ENCODE measurements at places on chromosomes 12 and 14.

GRCh38 chr14:58788655-58789503 lies 151.1 kb downstream of the DACT1 start:
- DNase-seq, result no peak

GRCh38 chr14:61621444-61621843 lies 73.9 kb upstream of the HIF1A start:
- DNase-seq, result no peak

GRCh38 chr12:110965574-110965973 lies 45.2 kb upstream of the MYL2 start:
- no peak for DNase-seq

DNA sequence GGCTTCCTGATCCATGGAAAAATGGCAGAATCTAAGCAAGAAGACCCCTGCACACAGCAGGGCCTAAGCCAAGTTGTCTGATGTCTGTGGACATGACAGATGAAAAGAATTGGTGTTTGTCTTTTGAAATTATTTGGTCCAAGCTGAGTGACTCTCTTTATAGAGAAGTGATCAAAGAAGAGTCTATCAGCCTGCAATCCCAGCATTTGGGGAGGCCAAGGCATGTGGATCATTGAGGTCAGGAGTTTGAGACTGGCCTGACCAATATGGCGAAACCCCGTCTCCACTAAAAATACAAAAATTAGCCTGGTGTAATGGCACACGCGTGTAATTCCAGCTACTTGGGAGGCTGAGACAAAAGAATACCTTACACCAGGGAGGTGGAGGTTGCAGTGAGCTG lies 64.8 kb upstream of the TUNAR start:
- no peak for DNase-seq

- DNase-seq, result no peak
These were observed 53.7 kb upstream of the INSM2 start for GRCh38 chr14:35480119-35480769.

DNA sequence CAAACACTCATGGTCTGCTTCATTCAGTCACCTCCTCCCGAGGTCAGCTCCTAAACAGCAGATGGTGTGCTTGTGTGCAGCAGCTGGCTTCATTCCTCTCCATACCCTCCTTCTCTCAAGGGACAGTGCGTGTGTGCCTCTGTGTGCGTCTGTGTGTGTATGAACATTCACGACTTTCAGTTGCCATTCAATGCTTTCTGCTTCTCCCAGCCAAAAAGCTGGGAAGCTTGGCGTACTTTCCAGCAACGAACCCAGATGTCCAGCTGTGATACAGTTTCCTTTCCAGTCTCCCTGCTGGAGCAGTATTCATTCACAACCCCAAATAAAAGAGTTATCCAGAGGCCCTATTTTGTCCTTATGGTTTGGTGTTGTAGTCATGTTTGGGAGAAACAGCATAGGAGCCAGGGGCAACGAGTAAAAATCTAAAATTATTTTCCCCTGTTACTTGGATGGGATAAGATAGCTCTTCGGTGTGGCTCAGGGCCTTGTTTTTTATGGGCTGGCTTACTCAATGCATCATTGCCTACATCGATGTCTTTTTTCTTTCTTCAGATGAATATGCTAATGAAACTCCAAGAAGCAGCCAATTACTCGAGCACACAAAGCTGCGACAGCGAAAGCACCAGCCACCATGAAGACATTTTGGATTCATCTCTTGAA lies 379.3 kb downstream of the NAV3 start:
- DNase-seq, result peak; percentile 96

GRCh38 chr12:122028905-122029560 lies 7.3 kb downstream of the BCL7A start:
- DNase-seq, result no peak

DNA sequence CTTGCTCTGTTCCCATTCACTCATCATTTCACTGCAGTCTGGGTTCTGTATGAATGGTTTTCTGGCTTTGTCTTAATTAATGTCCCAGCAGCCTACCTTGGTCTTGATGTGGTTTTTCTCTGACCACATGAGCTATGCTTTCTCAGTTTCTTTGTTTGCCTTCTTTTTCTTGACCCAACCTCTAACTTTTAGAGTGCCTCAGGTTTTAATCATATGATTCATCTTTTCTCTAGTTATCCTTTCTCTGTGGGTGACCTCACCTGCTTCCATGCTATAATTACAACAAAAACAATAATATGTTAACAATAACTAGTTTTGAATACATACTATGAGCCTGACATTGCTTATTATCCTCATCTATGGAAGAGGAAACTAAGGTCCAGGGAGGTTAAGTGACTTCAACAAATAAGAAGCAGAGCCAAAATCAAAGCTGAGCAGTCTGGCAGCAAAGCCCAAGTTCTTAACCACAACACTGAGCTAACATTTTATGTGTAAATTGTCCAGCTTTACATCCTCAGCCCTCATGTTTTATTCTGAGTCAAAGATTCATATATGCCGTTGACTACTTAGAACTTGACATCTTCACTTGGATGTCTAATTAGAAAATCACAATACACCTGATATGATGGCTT lies 4.7 kb upstream of the EPYC start:
- no peak for DNase-seq

DNA sequence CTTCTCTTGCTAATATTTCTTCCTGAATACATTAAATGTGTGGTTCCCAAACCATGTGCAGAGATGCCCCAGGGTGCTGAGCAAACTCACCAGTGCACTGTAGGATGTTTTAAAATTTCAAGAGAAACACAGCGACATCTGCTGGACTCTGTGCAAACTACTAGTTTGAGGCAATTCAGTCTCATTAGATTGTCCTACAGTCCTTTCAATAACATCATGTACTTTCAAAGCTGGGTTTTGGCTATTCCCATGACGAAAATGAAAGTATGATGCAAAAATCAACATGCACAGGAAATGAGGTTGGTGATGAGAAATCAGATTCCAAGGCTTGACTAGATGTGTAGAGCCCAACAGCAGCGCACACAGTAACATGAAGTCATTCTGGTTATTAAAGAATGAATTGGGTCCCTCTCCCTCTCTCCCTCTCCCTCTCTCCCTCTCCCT lies 66.3 kb downstream of the CLIP1 start:
- DNase-seq, result peak; percentile 38

DNA sequence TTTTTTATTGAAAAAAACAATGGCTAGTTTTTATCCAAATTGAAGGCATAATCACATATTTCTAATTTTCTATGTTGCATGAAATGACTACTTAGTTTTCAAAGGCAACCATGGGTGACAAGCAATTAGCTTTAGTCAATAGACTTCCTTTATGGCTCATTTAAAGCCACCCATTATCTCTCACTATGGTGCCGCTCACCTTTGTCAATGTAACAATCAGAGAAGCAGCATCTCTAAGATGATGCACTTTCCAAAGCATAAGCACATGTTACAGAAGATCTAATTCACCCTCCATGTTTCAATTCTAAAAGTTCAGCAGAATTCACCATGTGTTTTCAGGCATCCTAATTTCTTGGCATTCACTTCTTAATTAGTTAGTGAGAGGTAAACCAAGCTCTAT lies 166.6 kb upstream of the RPL10L start:
- DNase-seq, result peak; percentile 6

GRCh38 chr14:63026491-63026890 lies 18.8 kb downstream of the KCNH5 start:
- no peak for DNase-seq
